Progenitor cell of endocrine pancreas (in vitro differentiated cells): ENCODE measurements at places on chromosomes 6 and 20.
A peak's percentile ranks its signal among the peaks of the same experiment; 100 is the strongest.

DNA sequence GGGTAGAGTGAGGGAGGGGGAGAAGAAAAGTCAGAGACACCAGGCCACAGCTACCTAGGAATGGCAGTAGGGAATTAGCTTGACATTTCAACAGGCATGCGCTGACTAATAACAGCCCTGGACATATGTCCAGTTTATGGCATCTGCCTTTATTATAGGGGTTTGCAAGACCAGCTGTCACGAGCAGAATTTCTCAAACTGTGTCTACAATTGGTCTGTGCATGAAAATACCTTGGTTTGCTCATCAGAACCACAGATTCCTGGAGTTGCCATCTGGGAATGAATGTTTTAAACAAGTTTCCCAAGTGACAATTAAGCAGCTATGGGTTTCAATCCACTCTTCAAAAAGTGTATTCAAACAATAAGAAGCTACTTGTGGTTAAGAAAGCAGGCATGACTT lies 110.3 kb upstream of the ENPP5 start:
- no peak for DNase-seq

DNA sequence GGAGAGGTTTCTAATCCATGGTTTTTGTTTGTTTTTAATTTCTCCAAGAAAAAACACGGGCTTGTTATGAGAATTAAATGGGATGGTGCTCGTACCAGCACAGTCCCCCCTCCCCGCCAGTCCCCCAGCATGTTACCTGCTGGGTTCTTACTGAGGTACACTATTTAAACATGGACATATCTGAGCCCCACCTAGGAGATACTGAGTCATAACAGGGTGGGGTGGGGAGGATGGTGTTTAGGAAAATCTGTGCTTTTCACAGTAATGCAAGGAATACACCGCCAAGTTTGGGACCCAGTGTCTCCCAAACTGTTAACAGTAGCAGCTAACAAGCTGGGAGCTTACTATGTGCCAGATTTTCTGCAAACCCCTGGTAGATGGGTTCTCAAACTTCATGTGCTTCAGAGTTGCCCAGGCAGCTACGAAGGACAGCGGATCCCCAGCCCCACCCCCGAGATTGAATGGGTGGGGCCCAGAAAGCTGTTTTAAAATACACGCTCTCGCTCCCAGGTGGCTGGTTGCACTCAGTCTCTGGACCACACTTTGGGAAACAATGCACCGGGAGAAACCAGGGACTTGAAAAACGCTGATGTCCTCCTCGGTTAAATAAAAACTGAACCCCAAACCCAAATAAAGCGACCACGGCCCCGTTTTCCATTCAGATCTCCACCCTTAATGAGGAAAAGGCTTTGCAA lies 995 bp downstream of the ZFP64 start:
- DNase-seq = no peak

DNA sequence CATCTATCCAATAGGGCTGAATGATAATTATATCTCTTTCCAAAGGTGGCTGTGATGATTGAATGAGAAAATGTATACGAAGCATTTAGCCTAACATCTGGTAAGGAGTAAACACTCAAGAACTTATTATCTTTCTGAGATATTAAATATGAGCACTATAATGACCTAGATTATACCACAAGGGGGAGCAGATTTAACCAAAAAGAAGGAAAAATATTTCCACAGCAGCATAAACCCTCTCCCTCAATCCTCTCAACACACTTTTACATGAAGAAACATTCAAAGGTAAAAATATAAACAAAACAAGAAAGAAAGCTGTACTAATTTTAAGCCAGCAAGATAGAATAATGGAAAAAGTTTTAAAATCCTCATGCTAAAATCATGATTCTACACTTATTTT lies 68.4 kb downstream of the SHPRH start:
- DNase-seq = no peak

DNA sequence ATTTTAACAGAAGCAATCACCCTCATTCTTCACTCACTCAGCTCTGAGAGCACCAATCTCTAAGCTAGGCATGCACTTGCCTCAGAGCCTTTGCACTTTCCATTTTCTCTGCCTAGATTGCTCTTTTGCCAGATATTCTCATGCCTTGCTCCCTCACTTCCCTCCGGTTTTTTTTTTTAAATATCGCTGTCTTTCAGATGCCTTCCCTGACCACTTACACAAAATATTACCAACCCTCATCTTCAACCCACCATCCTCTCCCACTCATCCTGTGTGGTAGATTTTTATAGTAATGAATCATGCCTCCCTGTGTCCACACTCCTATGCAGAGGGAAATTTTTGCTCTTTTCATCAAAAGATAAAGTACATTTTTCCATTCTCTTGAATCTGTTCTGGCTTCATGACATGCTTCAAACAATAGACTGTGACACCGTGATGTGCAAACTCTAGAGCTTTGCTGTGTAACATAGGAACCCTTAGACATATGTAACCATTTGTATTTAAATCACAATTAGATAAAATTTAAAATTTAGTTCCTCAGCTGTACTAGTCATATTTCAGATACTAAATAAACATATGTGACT lies 437.1 kb downstream of the UTRN start:
- no peak for DNase-seq

GRCh38 chr6:52176550-52176949 lies 9.6 kb upstream of the IL17A start:
- DNase-seq = no peak

DNA sequence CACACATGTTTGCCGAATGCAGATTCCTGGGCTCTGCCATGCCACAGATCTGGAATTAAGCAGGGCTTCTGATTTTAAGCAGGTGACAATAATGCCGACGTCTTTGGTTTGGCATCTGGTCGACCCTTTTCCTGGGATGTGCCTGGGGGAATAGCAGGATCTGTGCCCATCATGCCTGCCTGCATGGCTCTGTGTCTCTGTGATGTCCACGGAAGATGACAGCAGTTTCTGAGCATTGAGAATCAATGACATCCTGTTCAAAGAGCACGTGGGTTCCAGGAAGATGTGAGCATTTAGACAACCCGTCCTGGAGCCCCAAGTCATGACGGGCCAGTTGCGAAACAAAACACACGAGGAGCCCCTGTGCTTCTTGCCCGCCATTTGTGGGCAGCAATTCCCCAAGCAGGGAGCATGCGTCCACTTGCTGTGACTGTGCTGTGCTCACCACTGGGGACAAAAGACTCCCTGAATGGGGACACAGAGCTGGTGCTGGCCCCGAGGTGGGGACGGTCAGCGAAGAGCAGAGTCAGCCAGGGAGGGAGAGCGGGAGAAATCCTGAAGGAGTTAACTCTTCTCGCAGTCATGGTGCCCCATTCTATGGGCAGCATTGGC lies 110.1 kb downstream of the ERMARD start:
- DNase-seq = no peak

- no peak for DNase-seq
These were observed 286.7 kb upstream of the CDYL start for GRCh38 chr6:4489538-4489937.

- DNase-seq = no peak
These were observed 220.7 kb upstream of the CITED2 start for GRCh38 chr6:139595183-139595582.

DNA sequence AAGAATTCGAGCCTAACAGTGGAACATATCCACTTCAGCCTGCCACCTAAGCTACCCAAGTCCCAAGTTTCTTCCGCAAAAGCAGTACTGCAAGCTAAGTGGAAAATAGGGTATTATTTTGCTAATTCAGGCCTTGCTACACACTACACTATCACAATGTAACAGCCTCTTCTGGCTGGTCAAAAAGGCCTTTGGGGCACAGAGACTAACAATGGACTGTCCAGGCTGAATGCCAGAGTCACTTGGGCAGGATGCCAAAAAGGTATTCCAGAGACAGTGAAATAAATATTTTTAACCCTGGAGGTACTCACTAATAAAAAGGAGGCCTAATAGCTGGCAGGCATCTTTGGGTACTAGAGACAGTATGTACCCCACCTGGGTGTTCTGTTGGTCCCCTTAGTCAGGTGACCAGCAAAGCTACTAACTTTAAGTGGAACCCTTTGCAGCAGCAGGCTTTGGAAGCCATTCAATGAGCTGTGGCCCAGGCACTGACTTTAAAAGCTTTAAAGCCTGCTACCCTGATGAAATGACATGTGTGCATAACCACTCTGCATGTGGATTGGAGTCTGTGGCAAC lies 692.1 kb downstream of the HTR1B start:
- DNase-seq = no peak

- DNase-seq = peak; percentile 31
These were observed 19.6 kb upstream of the FERMT1 start for GRCh38 chr20:6142348-6142993.
